ENCODE measurements at places on chromosomes 3 and 15.

DNA sequence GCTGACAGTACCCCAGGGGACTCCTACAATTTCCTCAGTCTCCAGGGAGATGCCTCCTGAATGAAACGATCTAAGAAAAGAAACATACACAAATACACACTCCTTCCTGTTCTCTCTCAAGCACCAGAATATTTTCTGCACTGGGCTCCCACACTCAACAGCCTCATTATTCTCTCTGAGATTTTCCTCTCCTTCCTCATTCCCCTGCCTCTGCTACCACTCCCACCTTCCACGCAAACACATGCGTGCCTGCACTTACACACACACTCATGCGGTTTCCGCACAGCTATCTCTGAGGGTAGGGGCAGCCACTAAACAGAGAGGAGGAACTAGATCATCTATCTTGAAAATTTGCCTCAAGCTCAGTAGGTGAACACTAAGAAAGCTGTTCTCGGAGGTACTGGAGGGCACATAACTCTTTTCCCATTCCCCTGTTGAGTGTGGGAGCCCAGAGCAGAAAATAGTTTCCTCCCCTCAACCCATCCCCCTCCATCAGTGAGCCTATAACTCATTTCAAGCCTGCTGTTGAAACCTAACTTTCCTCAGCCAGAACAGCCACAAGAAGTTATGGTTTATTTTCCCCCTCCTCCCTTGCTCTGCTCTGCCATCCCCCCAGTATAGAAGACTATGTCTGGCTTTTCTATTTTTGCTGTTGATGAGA is 30.5 kb upstream of the TIPARP start:
- peak; percentile 2 for DNase-seq

- DNase-seq: no peak
Observed at GRCh38 chr15:92833106-92833433, 67.1 kb upstream of the CHD2 start.

DNA sequence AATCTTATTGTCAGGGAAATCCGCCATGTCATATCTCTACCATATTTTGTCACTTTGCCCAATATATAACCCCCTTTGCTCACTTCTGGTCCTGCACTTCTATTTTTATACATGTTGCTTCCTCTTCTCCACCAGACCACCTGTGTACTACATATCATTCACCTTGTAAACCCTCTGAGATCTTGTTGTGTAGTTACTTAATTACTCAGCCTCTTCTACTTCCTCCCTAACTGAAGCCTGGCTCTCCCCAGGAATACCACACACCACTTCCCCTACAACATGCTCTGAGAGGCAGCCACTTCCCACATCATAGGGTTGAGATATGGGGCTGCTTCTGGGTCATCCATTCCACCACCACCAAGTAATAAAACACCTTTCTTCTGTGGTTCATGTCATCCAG is 10.0 kb downstream of the HEXA start:
- DNase-seq: no peak

DNA sequence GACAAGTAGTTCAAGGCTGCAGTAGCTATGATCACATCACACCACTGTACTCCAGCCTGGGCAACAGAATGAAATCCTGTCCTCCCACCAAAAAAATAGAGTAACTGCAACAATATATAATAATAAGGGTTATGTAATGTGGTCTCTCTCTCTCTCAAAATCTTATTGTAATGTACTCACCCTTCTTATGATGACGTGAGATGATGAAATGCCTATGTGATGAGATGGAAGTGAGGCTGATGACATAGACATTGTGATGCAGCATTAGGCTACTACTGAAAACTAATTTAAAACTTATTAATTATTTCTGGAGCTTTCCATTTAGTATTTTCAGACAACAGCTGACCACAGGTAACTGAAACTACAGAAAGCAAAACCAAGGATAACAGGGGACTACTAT is 27.4 kb downstream of the TASOR start:
- no peak for DNase-seq

- DNase-seq: no peak
Observed at GRCh38 chr3:194054961-194055360, 81.0 kb upstream of the HES1 start.

GRCh38 chr15:75153565-75154276 is 48.0 kb upstream of the C15orf39 start:
- no peak for DNase-seq

GRCh38 chr15:28097656-28098359 is 1.3 kb downstream of the OCA2 start:
- no peak for DNase-seq

DNA sequence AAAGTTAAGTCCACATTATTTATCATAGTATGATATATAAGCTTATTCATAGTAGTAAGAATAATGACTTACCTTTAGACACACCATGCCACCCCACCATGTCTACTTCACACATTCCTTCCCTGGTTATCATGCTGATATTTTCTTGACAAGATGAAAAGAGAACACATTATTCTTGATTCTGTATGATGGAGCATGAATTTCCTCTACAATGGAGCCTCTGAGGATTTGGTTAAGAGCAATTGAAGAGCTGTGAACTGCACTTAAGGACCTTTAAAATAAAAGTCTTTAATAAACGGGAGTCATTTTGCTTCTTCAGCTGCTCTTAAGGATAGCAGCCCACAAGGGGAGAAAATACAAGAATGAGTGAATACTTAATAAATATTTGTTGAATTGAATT is 226.7 kb downstream of the CADM2 start:
- DNase-seq: no peak

DNA sequence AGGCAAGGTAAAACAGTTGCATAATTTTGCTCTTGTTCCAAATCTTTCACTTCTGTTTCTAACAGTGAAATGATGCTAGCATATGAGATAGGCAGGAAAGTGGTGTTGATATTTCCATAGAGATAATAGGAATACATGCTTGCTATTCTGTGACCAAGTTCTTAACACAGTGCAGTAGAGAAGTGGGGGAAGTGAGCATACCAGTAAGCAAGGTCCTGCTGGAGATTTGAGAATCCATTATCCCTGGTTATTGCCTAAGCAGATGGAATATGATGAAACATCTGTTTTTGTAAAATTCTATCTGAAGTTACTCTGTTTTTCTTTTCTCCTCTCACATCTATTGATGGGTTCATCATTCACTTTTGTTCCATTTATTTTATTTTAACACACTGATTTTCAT is 28.7 kb downstream of the USP8 start:
- DNase-seq: no peak

GRCh38 chr3:98171071-98171470 is 4.6 kb downstream of the OR5H15 start:
- DNase-seq: no peak

DNA sequence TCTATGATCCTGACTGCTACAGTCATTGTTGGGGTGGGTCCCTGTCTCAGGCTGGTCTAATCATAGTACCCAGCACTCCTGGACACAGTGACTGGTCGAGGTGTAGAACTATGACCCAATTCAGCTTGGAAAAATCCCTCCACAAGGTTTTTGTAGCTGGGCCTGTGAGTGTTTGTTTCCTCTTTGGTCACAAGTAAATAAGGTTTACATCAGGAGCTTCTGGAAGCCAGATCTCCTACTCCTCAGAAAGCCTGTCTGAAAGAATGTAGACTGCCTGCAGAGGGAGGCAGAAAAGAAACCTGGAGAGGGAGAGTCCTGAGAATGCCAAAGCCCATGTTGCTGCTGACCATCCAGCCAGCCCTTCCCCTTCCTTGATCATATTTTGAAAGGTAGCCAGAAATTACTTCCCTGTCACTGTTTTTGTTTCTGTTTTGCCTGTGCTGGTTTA is 123.2 kb downstream of the RAP2B start:
- DNase-seq: no peak

- no peak for DNase-seq
Observed at GRCh38 chr3:31462050-31462569, 70.6 kb upstream of the STT3B start.

GRCh38 chr15:80778964-80779657 is at the start of gene CEMIP:
Gene CEMIP, plus strand, starts transcription at chr15:80779370. Its CDS starts 94,510 bp downstream, at chr15:80873880.
- DNase-seq: no peak

DNA sequence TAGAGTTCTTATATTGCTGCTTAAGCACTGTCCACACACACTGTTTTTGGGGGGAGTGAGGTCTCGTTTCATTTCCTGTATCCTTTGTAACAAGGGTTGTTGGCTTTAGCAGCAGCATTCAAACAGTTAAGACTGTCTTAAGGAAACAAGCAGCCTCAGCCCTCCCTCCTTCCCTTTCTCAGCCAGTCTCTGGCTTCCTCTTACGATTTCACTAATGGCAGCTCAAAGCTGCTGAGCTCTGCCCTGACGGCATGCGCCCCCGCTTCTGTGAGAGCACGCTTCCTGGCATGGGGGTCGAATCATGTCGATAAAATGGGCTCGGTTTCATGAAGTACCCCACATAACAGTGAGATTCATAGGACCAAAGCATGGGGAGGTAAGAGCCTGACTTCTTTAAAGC is 105.0 kb downstream of the KLHL25 start:
- no peak for DNase-seq

GRCh38 chr3:11845651-11846050 is 1.0 kb downstream of the TAMM41 start:
- DNase-seq: no peak

GRCh38 chr15:51828621-51829375 is 655 bp upstream of the TMOD3 start:
- DNase-seq: no peak

- DNase-seq: no peak
Observed at GRCh38 chr15:48898446-48898845, 20.5 kb downstream of the EID1 start.

GRCh38 chr3:100506355-100506754 is 13.9 kb downstream of the TMEM45A start:
- DNase-seq: no peak

DNA sequence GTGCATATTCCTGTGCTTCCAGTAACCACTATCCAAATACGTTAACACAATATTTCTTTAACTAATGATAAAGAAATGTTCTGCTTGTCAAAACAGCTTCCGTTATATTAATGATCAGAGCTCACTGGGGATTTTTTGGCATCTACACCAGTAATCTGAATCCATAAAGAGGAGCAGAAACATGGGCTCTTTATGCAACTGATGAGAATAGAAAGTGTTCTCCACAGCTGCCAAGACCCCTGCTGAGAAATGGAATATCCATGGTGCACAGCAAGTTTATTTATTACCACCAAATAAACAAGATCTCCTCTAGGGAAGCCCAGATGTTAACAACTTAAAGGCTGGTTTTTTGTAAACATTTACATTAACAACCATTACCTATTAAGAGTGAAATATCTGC is 54.5 kb downstream of the ALDH1A2 start:
- DNase-seq: no peak

DNA sequence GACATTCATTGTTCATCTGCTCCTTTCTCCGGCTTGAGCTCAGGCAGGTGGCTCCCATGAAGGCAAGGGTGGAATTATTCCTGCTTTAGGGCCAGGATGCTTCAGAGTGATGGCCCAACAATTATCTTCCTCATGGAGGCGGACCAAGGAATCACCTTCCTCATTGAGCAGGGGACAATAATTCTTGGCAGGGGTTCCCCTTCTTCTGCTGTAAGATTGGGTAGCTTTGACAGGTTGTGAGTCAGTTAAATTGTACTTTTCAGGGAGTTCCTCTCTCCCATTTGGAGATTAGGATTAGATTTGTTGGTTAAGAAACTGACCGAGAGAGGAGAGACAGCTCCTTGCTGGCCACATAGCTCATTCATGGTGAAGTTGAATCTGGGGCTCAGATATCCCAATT is 31.4 kb upstream of the CD47 start:
- DNase-seq: no peak

Measured in activated CD8-positive, alpha-beta memory T cell treated with anti-CD3 and anti-CD28 coated beads for 1 hour (primary cell).